Stimulated activated naive CD4-positive, alpha-beta T cell (primary cell): ENCODE measurements at places on chromosomes 16 and 17.

- DNase-seq, result no peak
Measured at GRCh38 chr17:55186937-55187770, 77.6 kb upstream of the HLF start.

DNA sequence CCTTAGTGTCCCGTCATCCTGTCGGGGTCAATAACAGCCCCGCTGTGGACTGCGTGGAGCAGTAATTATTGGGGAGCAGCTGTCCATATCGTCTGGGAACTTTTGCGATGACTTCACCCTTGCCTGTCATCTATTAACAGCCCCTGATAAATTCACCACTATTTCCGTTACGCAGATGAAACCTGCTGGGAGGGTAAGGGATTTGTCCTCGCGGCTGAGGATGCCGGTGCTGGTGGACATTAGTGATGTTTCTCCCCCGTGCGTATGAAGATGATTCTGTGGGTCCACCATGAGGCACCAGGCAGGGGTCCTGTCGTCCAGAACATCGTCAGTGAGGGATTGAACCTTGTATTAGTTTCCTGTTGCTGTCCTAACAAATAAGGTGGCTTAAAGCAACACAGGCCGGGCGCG is 1.0 kb downstream of the FLYWCH2 start:
- no peak for DNase-seq

DNA sequence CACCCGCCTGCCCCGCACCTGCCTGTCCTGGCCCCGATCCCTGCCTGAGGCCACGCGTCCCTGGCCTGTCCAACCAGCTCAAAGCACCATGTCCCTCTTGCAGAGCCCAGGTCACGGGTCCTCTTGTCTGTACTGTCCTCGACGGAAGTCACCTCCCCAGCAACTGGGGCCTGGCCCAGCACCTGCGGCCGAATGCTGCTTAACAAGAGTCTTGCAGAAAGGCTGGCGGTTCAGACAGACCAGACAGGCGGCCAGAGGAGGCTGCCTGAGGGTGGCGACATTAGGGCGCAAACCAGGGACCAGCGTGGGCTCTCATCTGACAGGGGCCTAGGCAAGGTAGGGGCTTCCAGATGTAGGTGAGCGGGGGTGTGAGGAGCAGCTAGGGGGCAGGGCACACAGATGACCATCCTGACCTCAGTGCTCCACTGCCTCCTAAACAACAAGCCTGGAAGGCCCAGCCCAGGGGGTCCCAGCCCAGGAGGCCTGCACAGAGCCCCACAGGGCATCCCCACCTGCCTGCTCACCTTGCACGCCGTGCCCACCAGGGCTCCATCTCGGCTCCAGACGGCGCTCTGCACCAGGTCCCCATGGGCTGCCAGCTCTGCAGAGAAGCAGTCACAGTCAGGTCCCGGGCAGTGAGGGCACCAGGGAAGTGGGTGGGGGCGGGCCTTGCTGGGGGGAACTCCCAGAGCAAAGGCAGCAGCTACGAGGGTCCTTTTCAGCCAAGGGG is 11.3 kb downstream of the CORO7 start:
- DNase-seq, result no peak

GRCh38 chr16:56048425-56049105 is 142.7 kb upstream of the GNAO1 start:
- DNase-seq, result no peak
